ENCODE measurements at places on chromosomes 11 and 22.

GRCh38 chr11:60842668-60843600, 1.0 kb downstream of the CCDC86 start:
- DNase-seq = no peak

DNA sequence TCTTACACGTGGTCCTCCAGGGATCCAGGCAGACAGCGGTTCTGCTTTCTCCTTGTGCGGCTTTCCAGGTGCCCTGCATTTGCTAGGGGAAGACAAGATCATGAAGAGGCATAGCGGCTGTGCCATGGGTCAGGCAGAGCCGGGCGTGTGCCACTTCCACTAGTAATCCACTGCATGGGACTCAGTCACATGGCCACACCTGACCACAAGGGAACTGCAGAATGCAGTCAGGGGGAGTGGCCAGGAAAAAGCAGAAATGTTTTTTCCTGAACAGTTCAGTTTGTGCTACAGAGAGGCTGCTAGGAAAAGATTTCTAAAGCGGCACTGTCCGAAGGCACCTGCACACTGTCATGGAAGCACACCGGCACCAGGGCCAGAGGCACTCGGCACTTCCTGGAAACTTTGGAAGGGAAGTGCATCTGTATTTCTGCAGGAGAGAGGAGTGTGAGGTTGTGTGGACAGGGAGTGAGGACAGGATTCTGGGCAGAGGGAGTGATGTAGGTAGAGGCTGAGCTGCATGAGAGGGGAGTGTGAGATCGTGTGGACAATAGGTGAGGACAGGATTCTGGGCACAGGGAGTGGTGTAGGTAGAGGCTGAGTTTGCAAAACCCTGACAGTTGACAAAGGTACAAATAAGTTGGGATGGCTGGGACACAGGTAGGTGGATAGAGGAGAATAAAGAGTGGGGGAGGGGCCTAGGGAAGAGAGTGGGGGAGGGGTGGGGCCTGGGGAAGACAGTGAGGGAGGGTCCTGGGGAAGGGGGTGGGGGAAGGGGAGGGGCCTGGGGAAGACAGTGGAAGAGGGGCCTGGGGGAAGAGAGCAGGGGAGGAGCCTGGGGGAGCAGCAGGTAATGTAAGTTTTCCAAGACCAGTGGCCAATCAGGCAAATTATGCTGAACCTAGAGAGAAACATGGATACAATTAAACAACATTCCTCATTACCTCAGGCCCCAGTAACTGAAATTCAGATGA, 1436.3 kb downstream of the TBC1D22A start:
- DNase-seq = no peak

- no peak for DNase-seq
Measured at GRCh38 chr11:133663135-133663985, 131.1 kb upstream of the OPCML start.

DNA sequence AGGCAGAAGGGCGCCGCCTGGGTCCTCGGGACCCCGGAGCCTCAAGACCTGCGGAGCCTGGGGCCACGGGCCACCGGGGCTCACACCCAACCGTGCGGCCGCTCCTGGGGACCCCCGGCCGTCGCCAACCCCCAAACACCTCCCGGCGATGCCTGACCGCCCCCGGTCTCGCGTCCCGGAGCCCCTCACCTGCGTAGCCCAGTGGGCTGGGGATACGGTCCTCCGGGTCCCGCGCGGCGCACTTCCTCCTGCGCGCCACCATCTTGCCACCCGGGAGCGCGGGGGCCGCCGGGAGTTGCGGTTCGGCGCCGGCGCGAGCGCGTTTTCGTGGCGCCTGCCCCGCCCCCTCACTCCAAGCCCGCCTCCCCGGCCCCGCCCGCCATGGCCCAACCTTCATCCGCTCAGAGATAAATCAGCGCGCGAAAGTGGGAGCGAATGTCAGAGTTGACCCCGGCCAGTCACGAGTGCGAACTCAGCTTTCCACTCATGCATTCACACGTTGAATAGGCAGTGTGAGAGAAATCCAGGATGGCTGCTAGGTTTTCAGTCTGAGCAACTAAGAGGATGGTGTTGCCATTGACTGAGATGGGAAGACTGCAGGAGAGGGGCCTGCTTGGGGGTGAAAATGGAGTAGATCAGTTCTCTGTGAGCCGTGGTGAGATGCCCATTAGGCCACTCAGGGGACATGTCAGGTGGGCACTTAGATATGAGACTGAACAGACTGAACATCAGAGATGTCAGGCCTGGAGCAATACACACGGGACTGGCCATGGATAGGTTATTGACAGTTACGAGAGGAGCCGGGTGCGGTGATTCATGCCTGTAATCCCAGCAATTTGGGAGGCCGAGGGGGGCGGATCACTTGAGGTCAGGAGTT, at the start of gene RRP7A:
RRP7A (minus strand) TSS at position 272 of the 877 bp plus-strand sequence; CDS start at position 262, 10 bp downstream.
- peak; percentile 74 for DNase-seq

- no peak for DNase-seq
Measured at GRCh38 chr11:12690663-12691062, 16.4 kb downstream of the TEAD1 start.

GRCh38 chr11:122486793-122487495, 168.6 kb upstream of the UBASH3B start:
- DNase-seq = no peak

DNA sequence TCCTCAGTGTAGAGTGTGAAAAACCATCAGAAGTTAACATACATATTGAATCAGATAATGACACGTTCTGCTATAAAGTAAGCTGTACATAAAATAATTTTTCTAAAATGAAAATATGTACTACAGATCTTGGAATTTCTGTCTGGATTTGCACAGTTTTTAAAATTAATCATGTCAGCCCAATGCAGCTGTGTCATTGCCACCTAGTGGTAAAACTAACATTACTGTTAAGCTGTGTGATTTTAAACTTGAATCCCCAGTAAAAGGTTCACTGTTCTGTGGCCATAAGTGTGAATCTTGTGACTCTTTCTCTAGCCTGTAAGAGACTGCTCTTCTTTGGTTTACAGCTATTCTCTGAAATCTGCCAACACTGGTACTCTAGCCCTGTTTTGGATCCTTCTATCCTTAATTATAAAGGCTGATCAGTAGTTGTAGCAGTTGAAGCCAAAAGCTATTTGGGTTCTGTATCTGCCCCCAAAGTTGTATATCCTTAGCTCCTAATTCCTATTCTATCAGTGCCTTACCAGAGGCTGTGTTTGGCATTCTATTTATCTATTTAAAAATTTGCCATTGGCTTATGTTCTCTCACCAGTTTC, 4.0 kb downstream of the JRKL start:
- peak; percentile 4 for DNase-seq

- DNase-seq = no peak
Measured at GRCh38 chr22:49642331-49642730, 185.3 kb downstream of the BRD1 start.

- no peak for DNase-seq
Measured at GRCh38 chr11:126419801-126420697, 64.6 kb downstream of the ST3GAL4 start.

- DNase-seq = no peak
Measured at GRCh38 chr11:86816251-86816726, 15.9 kb downstream of the PRSS23 start.

DNA sequence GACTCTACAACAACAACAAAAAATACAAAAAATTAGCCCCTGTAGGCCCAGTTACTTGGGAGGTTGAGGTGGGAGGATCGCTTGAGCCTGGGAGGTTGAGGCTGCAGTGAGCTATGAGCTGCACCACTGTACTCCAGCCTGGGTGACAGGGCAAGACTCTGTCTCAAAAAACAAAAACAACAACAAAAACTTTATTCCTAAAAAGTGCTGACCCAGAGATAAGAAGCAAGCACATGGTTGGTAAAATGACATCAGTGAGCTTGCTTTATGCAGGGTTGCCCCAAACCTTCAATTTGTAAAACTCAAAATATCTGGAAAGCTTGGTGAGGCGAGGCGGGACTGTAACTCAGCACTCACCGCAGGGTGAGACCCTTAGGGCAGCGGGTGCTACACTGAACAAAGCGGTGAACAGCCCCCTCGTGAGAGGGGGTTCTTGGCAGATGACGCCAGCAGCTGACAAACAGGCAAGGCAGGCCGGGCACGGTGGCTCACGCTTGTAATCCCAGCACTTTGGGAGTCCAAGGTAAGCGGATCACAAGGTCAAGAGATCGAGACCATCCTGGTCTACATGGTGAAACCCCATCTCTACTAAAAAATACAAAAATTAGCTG, 3.5 kb upstream of the TCIRG1 start:
- DNase-seq = no peak
